NCI-H1105 (cell line): ENCODE measurements at places on chromosomes 3 and 15.

DNA sequence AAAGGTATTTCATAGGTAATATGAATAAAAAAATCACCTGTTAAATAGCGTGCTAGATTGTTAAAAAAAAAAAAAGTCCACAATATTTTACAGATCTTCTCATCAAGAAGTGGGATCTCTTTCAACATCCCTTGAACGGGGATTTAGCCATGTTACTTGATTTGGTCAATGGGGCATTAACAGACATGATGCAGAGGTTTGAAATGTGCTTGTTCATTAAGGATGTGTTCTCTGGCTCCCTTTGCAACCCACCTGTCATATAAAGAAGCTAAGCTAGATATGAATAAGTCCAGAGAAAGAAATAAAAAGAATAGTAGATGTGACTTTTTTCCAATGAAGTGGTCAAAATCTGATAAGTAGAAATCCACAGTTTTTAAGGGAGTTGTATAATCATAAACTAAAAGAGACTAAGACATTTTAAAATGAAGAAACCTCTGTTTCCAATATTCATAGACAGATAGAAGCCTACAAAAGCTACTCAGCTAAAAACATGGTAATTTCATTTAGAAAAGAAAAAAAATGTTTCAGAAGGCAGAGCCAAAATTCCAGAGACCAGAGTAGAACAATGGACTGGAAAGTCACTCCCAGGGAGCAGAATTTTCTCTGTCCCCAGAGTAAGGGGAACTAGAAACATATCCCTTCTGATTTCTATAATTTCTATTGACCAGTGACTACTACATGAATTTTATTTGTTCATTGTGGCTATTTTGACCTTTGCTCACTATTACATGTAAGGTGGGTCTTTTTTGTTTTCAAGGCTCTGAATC, 79.2 kb downstream of the PLSCR2 start:
- no peak for DNase-seq

DNA sequence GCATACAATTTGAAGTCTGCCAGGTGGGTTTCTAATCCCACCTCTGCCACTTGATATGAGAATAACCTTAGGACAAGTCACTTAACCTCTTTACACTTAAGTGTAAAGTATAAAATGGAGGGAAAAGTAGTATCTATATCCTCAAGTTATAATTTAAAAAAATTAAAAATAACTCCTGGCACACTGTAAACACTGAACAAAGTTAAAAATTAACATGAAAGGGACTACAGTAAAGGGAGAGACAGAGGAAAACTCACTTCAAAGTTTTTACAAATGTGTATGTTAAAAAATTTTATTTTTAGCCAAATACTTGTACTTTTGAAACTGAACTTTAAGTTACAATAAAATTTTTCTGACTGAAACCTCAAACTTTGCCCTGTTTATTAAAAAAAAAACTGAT, 49.6 kb downstream of the PLOD2 start:
- DNase-seq: no peak

GRCh38 chr3:30319713-30320112, 286.7 kb upstream of the TGFBR2 start:
- DNase-seq: no peak

GRCh38 chr15:49023354-49023753, 22.9 kb downstream of the SECISBP2L start:
- DNase-seq: no peak

- no peak for DNase-seq
These were observed 284 bp upstream of the TSC22D2 start for GRCh38 chr3:150407808-150408220.

DNA sequence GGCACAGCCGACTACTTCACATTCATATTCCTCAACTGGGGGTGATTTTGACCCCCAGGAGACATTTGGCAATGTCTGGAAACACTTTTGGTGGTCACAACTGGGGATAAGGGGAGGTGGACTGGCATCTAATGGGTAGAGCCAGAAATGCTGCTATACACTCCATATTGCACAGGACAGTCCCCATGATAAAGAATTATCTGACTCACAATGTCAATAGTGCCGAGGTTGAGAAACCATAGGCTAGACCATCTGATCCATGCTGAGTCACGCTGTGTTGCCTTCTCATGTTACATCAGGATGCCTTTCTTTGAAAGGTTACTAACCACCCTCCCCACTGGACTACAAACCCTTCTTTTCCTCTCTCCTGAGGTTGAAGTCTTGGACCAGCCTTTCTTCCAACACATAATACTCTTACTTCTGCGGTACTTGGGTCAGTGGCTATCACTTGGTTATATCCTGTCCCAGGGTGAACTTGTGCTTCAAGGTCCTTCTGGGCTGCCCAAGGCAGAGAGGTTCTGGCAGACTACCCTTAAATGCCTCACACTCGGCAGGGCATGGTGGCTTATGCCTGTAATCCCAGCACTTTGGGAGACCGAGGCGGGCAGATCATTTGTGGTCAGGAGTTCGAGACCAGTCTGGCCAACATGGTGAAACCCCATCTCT, 68.8 kb downstream of the CTNNB1 start:
- no peak for DNase-seq

DNA sequence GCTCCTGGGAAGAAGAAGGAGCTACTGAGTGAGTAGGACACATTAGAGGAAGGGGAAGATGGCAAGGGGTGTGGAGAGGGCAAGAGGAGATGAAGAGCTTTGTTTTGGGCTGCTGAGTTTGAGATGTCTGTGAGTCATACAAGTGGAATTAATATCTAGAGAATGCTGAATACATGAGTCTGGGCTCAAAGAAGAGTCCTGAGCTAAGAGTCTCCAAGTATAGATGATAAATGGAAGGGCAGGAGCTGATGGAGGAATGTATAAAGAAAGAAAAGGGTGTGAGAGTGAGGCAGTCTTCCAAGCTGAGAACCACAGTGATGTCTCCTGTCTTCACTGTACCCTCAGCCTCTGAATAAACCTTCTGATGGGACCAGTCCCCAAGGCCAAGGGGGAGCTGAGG, 205.5 kb upstream of the MRPL3 start:
- no peak for DNase-seq

DNA sequence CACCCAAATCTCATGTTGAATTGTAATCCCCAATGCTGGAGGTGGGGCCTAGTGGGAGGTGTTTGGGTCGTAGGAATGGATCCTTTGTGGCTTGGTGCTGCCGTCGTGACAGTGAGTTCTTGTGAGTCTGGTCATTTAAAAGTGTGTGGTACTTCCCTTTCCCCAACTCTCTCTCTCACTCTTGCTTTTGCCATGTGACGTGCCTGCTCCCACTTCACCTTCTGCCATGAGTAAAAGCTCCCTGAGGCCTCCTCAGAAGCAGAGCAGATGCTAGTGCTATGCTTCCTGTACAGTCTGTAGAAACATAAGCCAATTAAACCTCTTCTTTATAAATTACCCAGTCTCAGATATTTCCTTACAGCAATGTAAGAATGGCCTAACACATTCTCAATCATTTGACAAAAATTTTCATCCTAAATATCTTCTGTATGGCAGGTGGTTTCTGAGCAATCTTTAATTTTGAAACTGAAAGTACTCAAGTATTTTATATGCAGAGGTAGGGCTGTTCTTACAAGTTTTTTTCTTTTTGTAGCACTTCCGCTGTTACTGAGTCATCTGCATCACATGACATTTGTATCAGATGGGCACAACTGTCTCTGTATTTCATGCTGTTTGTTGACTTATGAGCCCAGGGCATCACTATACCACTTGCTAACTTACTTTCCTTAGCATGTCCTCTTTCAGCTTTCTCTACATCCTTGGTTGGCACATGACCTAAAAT, 8.8 kb downstream of the RPL39L start:
- DNase-seq: no peak

DNA sequence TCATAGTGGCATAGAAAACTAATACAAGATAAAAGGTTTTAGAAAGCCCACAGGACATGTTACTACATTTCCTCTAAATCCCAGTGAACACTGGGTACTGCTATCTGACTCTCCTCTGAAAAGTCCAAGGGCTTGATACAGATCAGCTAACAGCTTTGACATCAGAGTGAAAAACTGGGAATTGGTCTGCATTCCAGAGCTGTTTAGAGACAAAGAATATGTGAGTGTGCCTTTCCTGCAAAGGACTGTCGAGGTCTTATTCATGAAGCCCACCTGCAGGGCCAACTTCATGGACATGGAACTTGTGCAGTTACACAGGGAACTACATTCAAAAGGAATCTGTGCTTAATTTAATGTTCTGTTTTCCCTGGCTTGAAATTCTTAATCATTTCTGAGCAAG, 5.2 kb upstream of the TMCO5A start:
- DNase-seq: no peak

DNA sequence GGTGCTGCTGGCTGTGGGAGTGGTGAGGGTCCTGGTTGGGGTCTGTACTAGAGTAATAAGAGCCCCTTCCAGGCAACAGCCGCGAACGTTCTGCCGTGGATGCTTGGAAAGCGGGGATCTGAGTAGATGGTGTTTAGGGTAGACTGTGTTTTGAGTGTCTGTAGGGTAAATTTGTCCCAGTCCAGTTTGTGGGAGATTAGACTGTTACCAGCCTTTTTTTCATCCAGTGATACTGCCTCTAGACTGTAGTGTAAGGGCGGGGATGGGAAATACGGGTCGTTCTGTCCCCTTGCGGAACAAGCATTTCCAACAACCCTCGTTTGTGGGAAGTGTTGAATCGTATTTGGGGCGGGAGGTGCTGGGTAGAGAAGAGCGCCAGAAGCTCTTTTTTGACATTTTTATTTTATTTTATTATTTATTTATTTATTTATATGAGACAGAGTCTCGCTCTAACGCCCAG, 424 bp downstream of the HAUS2 start:
- peak; percentile 8 for DNase-seq

- DNase-seq: no peak
These were observed 4.3 kb upstream of the CPN2 start for GRCh38 chr3:194355379-194355778.
